ENCODE measurements at places on chromosomes 7 and 10.

DNA sequence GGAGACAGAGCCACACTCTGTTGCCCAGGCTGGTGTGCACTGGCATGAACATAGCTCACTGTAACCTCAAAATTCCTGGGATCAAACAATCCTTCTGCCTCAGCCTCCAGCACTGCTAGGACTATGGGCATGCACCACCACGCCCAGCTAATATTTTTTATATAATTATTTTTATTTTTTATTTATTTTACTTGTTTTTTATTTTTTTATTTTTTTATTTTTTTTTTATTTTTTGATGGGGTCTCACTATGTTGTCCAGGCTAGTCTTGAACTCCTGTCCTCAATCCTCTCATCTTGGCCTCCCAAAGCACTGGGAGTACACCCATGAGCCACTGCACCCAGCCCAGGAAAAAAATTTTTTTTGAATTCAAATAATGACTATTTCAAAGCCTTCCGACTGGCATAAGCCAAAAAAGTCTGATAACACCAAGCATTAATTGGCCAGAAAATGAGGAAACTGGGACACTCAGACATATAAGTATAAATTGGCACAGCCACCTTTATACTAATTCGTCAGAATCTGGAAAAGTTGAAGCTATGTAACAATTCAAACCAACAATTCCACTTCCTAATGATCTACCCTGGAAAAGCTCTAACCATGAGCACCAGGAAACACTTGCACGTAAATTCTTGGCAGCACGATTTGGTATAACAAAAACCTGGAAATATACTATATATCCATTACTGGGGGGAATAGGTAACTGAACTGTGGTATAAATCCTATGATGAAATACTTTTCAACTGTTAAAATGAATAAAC is 6.3 kb downstream of the ZC3HAV1 start:
- no peak for DNase-seq

DNA sequence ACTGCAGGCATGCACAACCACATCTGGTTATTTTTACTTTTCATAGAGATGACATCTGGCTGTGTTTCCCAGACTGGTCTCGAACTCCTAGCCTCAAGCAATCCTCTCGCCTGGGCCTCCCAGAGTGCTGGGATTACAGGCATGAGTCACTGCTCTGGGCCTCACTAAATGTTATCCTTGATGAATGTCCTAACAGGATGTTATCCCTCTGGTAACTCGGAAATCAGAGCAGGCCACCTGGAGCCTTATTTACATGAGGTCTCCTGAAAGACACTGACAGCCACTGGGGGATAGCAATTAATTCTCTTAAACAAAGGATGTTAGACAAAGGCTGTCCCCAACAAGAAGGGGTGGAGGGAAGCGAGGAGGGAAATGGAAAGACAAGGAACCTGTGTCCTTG is 4.5 kb upstream of the ZNF438 start:
- DNase-seq = no peak

DNA sequence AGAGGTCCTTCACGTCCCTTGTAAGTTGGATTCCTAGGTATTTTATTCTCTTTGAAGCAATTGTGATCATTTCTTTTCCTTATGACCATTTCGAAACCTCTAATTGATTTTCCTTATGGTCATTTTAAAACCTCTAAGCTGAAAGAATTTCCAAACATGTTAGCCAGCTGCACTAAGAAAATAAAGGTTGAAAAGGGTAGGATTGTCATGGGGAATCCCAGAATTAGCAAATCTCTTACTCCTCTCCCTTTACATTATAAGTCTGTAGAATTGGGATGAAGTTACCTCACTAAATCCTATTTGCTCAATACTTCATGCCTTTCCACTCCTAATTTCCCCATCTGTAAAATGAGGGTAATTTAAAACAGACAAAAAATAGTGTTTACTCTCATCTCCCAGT is 79.5 kb downstream of the FAM185A start:
- DNase-seq = no peak

GRCh38 chr7:28096713-28097112 is 83.9 kb downstream of the JAZF1 start:
- peak; percentile 36 for DNase-seq

DNA sequence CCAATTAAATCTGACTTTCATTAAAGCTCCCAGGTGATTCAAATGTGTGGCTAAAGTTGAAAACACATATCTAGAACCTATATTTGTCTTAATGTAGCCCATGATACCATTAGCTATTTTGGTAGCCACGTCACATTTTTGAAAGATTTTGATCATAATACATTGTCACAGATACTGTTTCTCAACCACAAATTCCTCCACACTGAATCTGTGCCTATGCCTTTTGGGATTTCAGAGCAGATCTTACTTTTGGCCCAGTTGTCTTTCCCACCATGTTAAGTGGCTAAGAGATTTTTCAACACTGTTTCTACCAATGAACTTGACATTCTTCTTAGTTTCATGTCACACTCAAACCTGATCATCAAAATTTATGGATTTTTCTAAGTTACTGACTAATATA is 47.4 kb downstream of the CH25H start:
- DNase-seq = no peak

DNA sequence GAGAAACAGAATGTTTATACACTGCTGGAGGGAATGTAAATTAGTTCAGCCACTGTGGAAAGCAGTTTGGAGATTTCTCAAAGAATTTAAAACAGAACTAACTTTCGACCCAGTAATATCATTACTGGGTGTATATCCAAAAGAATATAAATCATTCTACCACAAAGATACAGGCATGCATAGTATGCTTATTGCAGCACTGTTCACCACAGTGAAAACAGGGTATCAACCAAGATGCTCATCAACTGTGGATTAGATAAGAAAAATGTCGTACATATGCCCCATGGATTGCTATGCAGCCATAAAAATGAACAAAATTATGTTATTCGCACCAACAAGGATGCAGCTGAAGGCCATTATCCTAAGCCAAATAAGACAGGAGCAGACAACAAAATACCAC is 343.1 kb upstream of the KCND2 start:
- DNase-seq = no peak

DNA sequence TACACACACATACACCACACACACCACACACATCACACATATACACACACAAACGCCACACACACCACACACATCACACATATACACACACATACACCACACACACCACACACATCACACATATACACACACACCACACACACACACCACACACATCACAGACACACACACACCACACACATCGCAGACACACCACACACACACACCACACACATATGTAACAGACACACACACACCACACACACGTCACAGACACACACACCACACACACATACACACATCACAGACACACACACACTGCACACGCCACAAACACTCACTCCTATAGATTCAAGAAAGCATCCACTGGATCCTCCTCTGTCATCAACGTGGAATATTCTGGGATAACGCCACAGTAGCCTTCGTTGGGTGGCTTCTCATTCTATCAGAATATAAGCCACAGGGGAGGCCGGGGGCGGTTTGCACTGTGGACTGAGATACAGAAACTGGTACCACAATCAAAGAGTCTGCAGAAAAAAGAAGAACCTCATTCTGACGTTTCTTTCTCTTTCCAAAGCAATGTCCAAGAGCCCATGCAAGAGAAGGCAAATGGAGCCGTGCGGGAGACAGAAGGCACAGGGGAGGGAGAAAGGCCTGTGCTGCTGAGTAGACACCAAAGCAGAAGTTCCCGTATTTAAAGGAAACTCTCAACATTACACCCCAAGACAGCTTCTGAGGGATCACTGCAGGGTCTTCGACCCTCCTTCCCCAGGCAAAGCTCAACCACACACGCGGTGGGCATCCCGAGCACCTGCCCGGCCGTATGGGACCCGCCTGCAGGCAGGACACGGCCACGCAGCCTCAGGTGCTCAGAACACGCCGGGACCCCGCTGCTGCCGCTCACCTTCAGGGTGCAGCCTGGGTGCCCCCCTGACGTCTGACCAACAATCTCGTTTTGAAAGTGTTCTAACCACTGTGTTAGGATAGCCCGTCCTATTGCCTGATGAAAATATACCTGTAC is 321.2 kb downstream of the DNAJB6 start:
- no peak for DNase-seq

DNA sequence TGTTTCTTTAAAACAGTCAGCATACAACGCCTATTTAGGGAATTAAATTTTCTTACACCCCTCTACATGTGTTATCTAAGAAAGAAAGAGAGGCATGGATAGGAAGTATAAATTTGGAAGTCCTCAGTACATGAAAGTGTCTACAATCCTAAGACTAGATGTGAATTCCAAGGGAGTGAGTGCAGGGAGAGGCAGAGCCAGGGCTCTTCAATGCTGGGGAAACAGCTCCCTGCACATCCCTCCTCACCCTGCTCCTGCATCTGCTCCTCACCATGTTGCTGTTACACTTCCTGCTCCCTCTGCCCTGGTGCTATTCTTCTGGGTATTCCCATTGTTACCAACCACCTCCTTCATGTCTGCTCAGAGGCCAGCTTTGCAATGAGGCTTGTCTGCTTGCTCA is 229.1 kb upstream of the AKR1E2 start:
- DNase-seq = no peak

DNA sequence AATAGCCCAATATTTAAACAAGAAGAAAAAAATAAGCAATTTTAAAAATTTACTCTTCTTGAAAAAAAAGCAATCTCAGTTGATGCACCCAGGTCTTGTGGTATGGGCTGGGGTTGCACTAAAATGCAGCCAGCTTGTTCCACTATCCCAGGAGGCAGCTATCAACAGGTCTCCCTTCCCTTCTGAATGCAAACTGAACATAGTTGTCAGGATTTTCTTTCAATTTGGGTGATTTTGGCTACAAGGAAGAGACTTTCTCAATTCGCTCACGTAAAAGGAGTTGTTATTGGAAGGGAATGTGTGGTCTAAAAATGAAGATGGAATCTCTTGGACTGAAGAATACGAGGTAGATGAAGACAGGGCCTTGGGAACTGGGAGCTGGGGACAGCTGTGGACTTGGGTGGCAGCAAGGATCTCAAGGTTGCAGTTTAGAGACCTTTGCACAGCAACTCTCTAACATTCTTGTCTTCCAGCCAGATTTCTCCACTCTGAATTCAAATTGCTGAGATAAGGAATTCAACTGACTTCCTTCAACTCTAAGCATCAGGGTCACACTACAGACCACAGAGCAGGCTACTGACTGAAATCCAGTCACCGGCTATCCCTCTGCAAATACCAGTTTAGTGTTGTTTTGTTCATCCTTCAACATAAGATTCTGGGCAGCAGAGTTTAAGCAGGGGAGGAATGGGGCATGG is 3.1 kb upstream of the TMEM26 start:
- no peak for DNase-seq

GRCh38 chr7:14622559-14622958 is 280.0 kb downstream of the DGKB start:
- DNase-seq = no peak

DNA sequence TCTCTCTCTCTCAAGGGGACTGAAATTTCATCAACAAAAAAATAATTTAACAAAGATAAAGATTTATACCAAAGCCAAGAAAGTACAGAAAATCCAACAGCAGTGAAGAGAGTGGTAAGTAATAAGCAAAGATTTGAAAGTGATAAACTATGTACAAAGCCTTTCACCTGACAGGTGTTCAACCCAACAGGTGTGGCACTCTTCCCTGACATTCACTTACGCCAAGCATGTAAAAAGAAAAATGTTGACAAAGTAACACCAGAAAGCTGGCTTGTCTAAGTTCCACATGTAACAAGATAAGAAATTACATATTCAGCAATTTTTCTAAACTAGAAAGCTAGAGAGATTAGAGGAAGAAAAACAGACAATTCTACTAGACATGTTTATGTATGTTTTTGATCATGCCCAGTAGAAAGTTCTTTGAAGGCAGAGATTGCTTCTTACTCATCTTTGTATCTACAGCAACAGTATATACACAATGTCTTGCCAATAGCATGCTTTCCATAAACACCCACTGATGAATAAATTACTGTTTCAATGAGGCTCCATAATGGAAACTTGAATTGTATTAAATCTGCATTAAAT is 468.5 kb downstream of the PARD3 start:
- no peak for DNase-seq

DNA sequence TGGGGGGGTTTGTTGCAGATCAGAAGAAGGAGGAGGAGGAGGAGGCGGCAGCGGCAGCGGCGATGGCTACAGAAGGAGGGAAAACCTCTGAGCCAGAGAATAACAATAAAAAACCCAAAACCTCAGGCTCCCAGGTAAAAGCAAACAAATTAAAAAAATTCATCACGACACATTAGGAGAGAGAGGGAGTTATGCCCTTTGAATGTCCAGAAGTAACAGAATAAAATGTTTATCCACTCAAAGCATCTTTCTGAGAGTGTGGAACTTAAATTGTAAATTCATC is 717 bp downstream of the SP4 start:
- no peak for DNase-seq

DNA sequence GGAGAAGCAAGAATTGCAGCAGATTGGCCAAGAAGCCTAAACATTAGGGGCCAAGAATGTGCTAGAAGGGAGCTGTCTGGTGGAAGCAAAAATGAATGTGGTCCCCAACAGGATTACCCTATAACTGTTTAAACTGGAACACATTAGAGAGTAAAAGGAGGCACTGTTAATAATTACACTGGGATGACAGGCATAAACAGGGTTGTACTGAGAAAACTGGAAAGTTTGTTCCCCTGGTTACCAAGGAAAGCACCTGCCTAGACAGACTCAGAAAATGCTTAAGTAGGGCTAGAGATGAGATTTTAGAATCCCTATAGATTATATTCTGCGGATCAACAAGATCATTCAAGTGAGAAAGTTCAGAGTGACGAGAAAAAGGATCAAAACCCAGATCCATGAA is 100.8 kb downstream of the CTTNBP2 start:
- no peak for DNase-seq

DNA sequence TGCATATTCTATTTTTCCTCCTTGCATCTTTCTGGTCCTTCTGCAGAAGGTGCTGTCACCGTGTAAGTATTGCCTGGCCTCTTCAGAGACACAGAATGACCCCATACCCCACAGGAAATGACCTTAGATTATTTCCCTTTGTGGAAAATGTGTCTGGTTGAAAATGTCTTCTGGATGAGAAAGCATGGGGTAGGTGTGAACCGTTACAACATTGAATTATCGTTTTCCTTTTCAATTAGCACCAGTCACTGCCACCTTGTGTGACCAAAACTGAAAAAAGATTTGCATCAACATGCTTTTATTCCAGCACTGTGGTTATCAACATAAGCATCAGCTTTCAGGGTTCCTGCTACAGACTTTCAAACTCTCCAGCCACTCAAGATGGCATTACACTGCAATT is 58.0 kb upstream of the CELF2 start:
- DNase-seq = no peak

DNA sequence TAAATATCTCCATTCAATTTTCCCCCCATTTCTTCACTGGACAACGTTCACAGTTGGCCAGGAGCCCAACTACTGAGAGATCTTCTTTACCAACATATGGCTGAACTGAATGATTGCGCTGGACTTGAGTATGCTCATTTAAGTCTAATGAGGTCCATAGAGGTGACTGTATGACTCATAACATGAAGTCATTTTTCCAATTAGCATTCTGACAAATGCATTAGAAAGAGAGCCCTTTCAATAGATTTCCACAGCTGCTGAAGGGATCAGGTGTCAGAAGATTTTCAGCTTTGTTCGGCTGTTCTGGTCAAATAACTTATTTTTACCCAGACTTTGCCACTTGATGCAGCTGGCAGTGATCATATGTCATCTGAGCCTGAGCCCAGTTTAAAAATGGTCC is 438.0 kb downstream of the ETV1 start:
- DNase-seq = no peak
